NCI-H82 (cell line): ENCODE measurements at places on chromosomes 6 and 20.
A peak's percentile ranks its signal among the peaks of the same experiment; 100 is the strongest.

DNA sequence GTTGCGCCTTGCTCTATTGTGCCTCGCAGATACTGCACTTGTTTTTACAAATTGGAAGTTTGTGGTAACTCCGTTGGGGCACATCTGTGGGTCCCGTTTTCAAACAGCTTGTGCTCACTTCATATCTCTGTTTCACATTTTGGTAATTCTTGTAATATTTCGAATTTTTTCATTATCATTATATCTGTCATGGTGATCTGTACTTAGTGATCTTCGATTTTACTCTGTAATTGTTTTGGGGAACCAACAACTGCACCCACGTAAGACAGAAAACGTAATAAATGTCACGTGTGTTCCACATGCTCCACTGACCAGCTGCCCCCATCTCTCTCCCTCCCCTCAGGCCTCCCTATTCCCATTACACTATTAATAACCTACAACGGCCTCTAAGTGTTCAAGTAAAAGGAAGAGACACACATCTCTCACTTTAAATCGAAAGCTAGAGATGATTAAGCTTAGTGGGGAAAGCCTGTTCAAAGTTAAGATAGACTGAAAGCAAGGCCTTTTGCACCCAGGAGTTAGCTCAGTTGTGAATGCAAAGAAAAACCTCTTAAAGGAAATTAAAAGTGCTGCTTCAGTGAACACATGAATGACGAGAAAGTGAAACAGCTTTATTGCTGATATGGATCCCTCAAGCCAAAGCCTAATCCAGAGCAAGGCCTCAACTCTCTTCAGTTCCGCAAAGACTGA lies 26.9 kb downstream of the TTLL2 start:
- no peak for DNase-seq

DNA sequence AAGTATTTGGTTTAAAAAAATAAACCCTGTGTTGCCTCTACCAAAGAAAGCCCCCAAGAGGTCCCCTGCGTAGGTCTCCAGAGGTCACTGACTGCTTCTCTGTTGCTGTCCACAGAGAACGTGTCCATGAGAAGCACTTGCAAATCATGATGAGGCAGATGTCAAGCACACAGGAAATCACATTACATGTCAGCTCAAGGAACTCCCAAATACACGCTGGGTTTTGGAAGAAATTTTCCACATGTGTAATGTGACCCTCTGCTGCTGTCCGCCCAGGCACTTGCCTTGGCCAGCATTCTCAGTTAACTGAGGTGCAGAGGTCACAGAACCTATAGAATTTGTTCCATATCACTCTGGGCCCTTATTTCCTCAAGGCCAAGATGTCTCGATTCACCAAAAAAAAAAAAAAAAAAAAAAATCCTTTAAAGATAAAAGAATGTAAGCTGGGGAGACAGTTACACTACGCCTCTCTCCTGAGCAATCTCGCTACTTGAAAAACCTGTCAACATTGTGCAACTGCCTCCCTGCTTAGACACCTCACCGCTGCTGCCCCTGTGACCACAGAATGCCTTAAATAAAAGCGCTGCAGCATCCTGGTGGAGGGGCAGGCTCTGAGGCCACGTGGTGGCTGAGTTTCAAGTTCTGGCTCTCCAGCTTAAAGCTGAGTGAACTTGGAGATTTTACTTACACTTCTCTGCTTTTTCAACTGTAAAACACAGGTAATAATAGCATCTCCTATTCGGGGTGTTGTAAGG lies 42.3 kb downstream of the SLC22A23 start:
- no peak for DNase-seq

DNA sequence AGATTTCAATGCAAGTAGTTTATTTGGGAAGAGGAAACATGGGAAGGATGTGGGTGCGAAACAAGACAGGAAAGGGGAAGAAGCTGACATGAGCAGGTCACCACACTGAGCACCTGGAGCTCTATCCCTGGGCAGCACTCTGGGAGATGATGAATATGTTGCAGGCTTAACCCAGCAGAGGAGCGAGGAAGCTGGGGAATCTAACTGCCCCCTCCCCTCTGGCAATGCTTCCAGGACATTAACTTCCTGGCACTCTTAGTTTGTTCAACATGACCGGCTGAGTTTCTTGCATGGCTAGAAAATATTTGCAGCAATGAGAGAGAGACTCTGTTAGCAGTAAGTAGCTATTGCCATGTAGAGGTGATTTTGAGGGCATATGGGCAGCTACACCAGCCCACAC lies 4.9 kb upstream of the ADA start:
- DNase-seq: no peak

- peak; percentile 90 for DNase-seq
Observed at GRCh38 chr6:143608906-143609305, 68.9 kb upstream of the PHACTR2 start.

DNA sequence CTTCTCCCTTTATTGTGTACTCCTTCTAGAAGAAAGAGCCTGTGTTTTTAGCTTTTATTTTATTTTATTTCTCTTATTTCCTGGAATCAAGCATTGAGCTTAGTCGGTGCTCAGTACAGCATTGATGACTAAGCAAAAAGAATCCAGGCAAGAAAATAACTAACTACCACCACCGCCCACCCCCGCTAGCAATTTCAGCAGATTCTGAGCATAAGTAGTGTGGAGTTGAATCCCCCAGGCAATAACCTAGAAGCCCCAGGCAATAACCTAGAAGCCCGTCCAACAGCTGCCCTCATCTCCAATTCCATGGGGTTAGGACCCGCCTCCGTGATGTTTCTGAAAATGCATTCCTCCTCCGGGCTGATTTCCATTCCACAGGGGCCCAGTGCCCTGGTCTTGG lies 258.0 kb upstream of the TAB2 start:
- no peak for DNase-seq

DNA sequence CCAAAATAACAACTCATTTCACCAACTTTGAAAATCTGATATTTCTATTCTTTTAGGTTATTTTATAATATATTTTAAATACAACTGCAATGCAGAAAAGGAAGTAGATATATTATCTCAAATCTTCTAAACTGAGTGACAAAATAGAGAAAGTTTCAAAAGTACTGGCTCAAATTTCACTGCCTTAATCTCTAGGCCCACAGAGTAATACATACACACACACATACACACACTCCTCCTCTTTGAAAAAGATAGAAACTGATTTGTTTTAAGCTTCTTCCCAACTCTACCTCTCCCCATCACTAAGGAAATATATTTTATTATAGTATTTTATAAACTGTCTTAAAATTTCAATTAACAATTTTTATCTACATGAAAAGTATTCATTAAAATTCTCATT lies 36.2 kb downstream of the ARHGAP18 start:
- no peak for DNase-seq

DNA sequence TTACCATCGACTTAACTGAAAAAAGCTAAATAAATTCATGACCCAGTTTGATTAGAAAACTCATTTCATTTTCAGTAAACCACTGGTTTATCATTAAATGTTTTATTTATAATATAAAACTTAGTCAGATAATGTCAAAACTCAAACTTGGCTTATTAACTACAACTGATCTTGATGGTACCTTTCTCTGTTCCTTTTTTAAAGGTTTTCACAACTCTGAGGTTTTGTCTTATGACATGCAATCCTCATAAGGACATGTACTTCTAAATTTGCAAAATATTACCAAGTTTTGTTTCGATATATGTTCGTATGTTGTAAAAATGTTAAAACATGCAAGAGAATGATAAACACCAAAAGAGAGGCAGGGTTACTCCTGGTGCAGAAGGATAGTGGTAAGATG lies 82.5 kb upstream of the PDE10A start:
- DNase-seq: no peak

DNA sequence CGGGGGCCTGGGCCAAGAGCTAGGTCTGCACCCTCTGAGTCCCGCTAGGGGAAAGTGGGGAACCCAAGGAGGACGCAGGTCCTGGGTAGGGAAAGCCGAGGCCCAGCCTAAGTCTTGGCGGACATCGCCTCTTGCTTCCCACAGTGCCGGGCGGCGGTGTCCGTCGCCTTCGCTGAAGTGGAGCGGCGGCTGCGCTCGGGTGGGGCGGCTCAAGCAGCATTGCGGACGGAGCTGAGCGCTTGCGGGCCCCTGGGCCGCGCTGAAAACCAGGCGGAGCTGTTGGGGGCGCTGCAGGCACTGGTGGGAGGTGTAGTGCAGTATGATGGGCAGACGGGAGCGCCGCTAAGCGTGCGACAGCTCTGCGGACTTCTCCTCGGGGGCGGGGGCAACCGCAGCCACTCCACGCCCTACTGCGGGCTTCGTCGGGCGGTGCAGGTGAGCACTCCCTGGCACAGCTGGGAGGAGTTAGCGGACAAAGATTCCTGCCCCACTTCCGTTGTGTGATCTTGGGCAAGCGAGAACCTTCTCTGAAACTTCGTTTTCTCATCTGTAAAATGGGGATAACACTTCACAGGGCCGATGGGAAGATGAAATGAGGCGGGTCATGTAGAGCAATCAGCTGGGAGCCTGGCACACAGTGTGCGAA lies 4.2 kb downstream of the PRSS16 start:
- peak; percentile 53 for DNase-seq

DNA sequence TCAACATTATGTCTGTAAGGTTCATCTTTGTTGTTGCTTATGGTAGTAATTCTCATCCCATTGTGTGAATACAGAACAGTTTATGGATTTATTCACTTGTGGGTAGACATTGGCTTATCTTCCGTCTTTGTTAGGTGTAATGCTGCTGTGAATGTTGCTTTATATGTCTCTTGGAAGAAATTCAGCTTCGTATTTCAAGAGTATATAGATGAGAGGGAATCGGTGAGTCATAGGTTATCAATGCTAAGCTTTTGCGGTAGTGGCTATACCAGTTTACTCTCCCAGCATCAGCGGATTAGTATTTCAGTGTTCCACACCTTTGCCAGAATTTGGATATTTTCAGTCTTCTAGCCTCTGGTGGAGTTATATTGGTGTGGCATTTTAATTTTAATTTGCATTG lies 77.8 kb downstream of the ZFAND3 start:
- DNase-seq: no peak

GRCh38 chr6:28002161-28002560 lies 45.1 kb downstream of the OR2B6 start:
- DNase-seq: no peak
